ENCODE measurements at places on chromosomes 1 and 21.
A peak's percentile ranks its signal among the peaks of the same experiment; 100 is the strongest.

DNA sequence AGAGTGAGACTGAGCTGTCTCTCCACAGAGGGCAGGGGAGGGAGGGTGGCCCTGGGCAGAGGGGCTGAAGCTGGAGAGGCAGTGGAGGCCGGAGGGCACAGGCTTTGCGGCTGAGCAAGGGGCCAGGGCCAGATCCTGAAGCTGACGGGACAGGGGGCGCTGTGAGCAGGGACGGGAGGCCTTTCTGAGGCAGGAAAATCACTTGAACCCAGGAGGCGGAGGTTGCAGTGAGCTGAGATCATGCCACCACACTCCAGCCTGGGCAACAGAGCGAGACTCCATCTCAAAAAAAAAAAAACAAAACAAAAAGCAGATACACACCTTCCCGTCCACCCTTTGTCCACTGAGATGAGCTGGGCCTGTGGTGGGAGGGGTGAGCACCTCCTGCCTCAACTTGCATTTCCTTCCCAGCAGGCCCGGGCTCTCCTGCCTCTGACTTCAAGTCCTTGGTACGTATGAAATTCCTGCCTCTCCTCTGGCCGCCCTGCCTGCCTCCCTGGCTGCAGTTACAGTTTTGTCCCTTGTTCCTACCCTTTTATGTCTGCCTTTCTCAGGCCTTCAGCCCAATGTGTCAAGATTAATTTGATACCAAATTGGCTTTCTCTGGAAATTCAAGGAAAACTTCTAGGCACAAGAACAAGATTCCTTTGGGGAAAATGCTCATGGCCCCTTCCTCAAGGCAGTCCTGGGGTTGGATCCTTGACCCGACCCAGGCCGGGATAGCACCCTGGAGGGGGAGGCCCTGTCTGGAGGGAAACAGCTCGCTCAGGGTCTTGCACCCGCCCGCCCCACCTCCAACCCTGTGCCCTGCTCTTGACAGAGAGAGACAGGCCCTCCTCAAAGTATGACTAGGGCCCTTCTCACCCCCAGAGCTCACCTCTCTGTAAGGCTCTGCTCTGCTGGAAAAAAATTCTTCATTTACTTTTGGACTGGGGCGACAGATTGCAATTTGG is 11.2 kb upstream of the ADAMTSL4 start:
- DNase-seq = no peak

GRCh38 chr1:102691592-102692090 is 416.7 kb downstream of the COL11A1 start:
- DNase-seq = no peak

- peak; percentile 36 for DNase-seq
Measured at GRCh38 chr1:1665815-1666251, 7.0 kb upstream of the CDK11B start.

DNA sequence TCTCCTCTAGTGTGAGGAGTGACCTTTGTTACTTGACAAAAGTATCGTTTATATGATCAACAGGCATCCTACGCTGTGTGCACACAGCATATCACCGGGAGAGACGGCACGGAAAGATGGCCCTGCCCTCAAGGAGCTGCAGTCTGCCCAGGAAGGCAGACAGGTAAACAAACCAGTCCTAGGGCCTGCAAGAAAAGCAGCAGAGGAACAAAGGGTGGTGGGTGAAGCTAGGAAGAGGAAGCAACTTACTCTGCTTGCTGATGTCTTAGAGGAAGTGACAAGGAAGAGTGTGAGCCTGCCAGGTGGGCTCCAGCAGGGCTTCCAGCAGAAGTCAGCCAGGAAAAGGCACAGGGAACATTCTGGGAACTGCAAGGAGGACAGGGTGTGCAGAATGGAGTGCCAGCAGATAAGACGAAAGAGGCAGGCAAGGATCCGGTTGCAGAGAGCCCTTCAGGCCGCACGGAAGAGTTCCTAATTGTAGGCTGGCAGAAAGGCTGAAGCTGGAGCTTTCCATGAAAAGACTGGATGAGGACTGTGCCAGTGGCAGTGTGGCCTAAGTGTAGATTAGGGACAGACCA is 106.7 kb downstream of the SLC45A1 start:
- peak; percentile 55 for DNase-seq

- no peak for DNase-seq
Measured at GRCh38 chr1:234863551-234863971, 253.6 kb upstream of the IRF2BP2 start.

GRCh38 chr1:41239988-41240610 is 2.0 kb downstream of the SCMH1 start:
- DNase-seq = peak; percentile 46

DNA sequence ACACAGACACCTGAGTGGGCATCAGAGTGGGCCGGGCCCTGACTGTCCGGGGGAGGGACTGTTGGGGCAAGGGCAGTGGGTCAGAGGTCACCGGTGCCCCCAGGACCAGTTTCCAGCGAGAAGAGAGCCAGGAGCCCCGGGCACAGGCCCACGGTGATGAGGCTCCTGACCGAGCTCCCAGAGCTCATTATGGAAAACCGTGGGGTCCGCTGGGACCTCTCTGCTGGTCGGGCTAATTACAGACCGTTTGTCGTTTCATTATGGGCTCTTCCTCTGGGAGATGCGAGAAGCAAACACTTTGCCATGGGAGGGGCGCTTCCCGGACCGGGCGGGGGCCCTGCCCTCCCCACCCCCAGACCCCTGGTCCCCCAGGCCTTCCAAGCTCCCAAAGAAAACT is 12.0 kb upstream of the TTLL10 start:
- DNase-seq = no peak
